ENCODE measurements at places on chromosomes 2 and 18. TPM values are rescaled to one million over a fixed set of nuclear protein-coding genes. Genes with fewer than 3 reads are reported as not detected.

Gene UCN
- 1.1 TPM for total RNA-seq

Gene MYL1
- 10,096 TPM for total RNA-seq

Gene CCBE1
- 2.8 TPM for total RNA-seq

GRCh38 chr2:20540587-20541293 is 93.9 kb downstream of the RHOB start:
- no peak overlapping the region for H3K4me3 ChIP-seq
- H3K4me1 ChIP-seq, result peaks cover 81% of the 10 kb centered on the region
- no peak for DNase-seq
- no peaks in the 10 kb centered on the region for H3K27me3 ChIP-seq
- H3K27ac ChIP-seq, result no peak overlapping the region

GRCh38 chr2:111622859-111623258 is 261.1 kb downstream of the ANAPC1 start:
- no peaks in the 10 kb centered on the region for H3K27me3 ChIP-seq
- peaks cover 15% of the 10 kb centered on the region for H3K4me1 ChIP-seq
- no peak overlapping the region for H3K27ac ChIP-seq
- H3K36me3 ChIP-seq, result no peaks in the 10 kb centered on the region
